ENCODE measurements at places on chromosomes 7 and 10.

DNA sequence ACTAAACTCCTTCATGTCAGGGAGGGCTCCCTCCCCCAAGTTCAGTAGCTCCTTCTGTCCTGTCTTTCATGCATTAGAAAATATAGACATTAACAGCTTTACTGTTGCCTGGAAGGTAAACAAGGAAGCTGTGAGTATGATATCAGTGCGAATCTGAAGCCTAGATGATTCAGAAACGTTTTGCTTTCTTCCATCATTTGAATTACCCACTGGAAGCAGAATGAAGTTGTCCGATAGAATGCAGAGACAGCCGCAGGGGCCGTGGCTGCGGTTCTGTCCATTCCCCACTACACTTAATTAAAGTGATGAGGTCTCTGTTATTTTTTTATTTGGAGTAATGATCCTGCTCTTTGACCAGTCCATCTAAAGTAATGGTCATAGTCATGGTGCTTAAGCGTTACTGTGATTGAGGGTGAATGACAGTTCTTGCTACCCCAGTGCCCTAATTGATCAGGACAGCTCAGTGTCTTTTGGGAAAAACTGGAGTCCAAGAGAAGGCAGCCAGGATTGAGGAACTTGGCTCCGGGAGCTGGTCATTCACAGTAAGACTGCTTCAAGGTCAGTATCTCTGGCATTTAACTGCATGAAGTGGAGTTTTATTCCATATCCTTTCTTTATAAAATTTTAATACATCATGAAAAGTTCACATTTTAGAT lies 69.9 kb downstream of the PTPRE start:
- DNase-seq, result no peak

GRCh38 chr7:36765605-36766004 lies 41.3 kb upstream of the AOAH start:
- DNase-seq, result no peak

GRCh38 chr10:59991661-59992060 lies 85.3 kb upstream of the CCDC6 start:
- no peak for DNase-seq

GRCh38 chr7:29408841-29409243 lies 154.8 kb upstream of the PRR15 start:
- no peak for DNase-seq

DNA sequence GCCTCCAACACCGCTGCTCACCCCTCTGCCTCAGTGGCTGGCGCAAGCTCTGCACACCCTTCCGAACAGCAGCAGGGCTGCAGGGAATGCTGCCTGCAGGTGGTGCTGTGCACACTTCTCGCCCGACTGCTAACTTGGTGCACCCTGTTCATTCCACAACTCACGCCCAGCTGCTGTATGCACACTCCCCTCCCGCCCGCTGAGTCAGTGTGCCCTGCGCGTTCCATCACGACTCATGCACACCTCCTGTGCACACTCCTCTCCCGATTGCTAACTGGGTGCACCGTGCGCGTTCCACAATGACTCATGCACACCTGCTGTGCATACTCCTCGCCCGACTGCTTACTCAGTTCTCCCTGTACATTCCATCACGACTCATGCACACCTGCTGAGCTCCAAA lies 21.5 kb downstream of the ADARB2 start:
- DNase-seq, result no peak

DNA sequence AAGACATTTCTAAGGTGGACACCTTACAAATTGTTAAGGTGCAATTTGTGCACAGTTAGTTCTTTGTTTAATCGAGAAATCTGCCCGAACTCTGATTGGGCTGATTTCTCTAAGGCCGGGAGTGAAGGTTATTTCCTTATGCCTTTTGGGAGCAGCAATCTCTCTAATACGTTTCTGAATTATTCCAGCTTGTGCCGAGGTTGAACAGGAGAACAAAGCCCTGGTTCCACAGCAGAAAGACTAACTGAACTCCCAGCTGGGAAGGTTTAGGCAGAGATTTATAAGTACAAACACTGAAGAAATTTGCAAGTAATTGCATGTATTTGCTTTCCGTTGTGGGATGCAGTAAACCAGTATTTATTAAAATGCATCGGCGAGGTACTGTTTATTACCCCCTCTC lies 116.8 kb downstream of the GLI3 start:
- DNase-seq, result no peak

- DNase-seq, result no peak
These were observed 14.8 kb downstream of the COL13A1 start for GRCh38 chr10:69816521-69816920.

DNA sequence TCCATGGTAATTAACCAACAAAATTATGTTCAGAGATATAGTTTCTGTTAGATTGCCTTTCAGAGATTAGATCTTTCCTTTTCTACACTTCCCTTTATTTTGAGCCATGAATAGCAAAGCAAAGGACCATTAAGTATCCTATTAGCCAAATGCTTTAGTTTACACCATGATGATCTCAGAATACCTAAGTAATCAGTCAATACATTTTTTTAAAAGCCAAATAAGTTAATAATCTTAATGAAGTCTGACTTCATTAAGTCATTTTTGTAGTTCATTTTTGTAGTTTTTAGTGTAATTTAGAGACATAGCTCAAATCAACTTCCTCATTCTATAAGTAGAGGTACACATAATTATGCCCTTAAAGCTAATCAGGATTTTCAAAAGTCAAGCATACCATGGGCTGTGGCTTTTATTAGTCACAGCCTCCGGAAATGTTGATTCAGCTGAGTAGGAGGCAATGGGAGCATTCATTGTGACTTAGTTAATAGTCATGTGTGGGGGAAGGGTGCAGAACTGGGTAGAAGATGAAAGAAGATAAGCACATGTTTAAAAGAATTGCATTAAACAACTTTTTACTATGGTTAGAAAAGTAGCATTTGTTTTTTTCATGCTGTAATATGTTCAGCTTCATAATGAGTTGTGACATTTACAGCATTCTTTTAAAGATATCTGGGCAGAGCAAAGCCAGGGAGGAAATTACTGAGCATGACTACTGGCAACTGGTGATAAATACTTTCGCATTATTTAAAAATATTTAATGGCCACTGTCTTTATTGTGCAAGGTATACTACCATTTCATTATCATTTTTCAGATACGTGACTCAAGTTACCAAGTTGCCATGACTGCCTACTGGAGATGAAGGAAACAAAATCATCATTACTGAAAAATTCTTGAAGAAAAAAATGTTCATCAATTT lies 57.3 kb upstream of the CCDC71L start:
- no peak for DNase-seq

DNA sequence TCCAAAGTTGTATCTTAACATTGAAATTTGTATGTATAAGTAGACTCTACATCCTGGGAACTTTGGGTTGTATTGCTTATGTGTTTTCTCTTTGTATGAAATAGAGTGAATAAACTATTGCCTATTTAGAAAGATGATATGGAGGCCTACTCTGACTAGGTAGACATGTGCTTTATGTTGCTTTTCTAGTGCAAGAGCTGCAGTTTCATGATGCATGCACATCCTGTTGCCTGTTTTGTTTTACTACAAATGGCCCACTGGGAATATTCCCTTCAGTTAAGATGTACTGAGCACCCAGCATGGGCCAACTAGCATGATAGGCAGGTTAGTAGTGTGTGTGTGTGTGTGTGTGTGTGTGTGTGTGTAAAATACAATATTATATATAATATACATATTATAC lies 282.1 kb upstream of the LRGUK start:
- no peak for DNase-seq

DNA sequence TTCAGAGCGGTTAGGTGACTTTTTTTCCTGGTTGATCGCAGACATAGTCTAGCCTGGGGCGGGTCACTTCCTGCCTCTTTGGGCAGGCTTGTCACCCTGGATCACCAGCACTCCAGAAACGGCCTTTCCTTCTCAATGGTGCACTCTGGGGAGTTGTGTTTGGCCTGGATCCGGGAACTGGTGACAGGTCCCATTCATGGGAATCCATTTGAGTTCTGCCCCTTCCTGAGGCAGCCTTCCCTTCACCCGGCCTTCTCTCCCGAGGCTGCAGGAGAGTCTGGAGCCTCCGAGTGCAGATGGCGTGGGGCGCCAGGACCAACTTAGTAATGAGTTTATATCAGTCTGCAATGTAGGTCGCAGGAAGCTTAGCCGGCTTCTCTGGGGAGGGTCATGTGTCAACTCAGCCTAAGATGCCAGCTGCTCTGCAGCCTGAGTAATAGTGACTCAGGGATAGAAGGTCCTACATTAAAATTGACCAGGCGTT lies 54.2 kb downstream of the TACR2 start:
- DNase-seq, result no peak

DNA sequence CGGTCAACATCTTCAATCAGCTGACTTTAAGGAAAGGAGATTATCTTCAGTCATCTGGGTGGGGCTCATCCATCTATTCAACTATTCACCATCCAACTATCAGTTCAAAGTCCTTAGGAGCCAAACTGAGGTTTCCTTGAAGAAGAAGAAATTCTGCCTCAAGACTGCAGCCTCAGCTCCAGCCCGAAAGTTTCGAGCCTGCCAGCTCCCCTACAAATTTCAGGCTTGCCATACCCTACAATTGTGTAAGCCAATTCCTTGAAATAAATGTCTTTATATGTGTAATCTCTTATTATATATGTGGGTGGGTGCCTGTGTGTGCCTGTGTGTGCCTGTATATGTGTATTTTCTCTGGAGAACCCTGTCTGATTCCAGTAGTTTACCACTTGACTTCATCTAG lies 447.8 kb downstream of the INHBA start:
- no peak for DNase-seq

- DNase-seq, result no peak
These were observed 472.0 kb upstream of the KLF6 start for GRCh38 chr10:4256971-4257370.

DNA sequence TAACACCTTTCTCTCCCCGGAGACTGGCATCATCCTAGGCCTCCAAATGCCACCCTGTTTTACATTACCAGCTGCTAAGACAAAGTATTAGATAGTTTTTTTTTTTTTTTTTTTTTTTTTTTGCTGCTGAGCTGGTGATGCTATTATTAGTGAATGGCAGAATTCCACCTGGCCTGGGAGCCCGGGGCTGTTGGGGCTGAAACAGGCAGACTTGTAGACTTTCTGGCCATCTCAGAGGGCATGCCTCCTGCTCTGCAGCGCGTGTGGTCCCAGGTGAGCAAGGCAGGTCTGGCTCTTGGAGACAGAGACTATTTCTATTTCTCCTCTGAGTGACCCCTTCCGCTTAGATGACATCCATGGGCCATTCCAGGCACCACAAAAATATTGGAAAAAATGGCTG lies 104.2 kb downstream of the EMX2 start:
- no peak for DNase-seq

DNA sequence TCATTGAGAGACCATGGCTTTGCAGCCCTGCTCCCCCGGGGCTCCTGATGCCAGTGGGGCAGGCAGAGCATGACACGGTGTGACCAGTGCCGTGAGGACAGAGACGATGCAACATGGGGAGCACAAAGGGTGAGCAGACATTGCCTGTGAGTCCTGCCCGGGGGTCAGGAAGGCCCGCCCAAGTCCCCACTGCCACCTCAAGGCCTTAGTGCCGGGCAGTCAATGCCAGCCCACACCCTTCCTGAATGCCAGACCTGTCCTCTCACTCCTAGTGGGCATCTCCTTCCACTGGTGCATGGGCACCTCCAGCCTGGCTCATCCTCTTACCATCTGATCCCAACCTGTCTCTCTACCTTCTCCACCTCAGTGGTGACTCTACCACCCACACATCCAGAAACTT lies 157.9 kb upstream of the ZMIZ1 start:
- no peak for DNase-seq

DNA sequence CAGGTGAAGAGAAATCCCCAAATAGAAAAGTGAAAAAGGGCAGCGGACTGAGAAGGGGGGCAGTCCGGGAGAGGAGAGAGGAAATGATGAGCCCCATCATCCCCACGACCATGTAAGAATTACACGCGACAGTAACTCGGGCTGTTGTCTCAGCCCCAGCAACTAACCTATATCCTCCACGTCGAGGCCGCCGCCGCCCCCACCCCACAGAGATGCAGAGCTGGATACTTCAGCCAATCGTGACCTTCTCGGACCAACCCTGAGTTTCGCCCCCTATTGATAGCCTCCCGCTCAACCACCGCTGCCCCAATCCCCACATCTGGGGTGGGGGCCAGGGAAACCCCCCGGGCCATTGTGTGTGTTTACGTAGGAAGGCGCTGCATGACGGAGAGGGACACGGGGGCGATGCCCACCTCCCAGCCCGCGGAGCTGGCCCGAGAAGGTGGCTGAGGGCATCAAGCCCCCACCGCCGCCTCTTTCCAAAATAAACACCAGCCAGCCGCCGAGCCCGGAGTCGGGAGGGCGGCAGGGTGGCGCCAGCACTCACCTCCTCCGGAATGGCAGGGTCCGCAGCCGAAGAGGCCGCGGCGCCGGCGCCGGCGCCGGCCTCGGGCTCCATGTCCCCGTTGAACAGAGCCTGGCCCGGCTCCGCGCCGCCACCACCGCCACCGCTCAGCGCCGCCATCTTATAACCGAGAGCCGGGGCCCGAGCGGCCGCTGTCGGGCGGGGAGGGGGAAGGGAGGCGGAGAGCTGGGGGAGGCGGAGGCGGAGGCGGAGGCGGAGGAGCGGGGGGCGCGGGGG lies 509 bp downstream of the BRAF start:
- no peak for DNase-seq

DNA sequence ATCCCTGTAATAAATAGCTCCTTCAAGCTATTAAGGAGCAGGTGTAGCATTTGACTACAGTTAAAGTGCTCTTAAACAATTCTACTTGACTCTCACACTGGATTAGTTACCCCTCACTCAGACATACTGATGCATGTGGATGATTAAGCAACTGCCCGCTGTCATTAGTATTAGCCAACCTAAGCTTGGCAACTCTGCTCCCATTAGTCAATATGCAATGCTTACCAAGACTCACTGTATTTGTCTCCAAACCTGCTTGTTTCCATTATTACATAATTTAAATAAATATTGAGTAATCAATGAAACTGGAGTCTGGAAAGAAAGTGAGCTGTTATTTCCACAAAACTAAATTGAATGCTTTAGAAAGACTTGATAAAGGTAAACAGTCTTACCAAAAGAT lies 144.0 kb upstream of the ASAH2 start:
- DNase-seq, result no peak

Data from cortex of kidney (tissue), 1 donor.